ENCODE measurements at places on chromosomes 5 and 9.
A peak's percentile ranks its signal among the peaks of the same experiment; 100 is the strongest.

GRCh38 chr5:6190838-6191237 is 187.5 kb downstream of the MED10 start:
- no peak for DNase-seq

DNA sequence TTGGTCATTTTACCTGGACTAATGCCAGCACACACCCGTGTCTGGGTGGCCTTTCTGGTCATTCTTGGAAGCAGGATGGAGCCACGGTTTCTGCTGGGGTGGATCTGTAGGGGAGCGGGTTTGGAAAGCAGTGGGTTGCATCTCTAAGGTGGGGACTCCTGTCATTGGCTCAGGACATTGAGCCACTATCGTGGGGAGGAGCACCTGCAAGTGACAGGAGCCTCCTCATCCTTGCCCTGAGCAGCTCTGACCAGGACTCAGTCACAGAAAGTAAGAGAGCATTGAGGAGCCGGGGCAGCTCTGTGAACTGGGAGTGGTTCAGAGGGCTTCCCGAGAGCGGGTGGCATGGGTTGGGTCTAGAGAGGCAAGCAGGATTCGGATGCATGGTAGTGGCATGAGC is 3.7 kb downstream of the B4GALT7 start:
- no peak for DNase-seq

DNA sequence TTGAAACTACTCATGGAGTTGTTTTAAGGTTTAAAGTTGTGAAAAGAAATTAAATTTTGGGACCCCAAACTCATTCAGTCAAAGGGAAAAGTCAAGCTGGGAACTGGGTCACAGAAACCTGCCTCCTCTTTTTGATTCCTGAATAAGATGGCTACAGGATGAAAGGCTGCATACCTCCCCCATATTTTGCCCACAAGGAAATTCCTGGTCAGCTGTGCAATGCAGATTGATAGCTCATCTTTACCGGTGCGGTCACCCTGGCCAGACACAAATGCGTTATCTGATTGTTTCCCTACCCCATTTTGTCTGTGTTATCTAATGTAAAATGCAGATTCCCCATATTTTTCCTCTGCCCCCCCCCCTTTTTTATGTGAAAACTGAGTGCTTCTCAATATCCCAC is 1.3 kb downstream of the HAVCR2 start:
- no peak for DNase-seq

GRCh38 chr9:130933114-130934046 is 5.7 kb downstream of the FIBCD1 start:
- peak; percentile 45 for DNase-seq

- DNase-seq, result no peak
Measured at GRCh38 chr9:36319806-36320205, 61.6 kb upstream of the GNE start.

- DNase-seq, result no peak
Measured at GRCh38 chr9:134597041-134597913, 44.3 kb upstream of the COL5A1 start.
